Fibroblast of lung (primary cell): ENCODE measurements at places on chromosomes 6 and 20. TPM values are rescaled to one million over a fixed set of nuclear protein-coding genes. Genes with fewer than 3 reads are reported as not detected.

- peak; percentile 80 for DNase-seq
- H3K4me3 ChIP-seq, result no peak overlapping the region
Observed at GRCh38 chr6:99933129-99933528, 60.9 kb downstream of the MCHR2 start.

- no peaks in the 10 kb centered on the region for H3K27me3 ChIP-seq
- H3K4me3 ChIP-seq, result no peak overlapping the region
Observed at GRCh38 chr6:25404693-25405169, 125.6 kb downstream of the CARMIL1 start.

- H3K4me3 ChIP-seq, result no peak overlapping the region
- DNase-seq, result no peak
- H3K4me1 ChIP-seq, result peaks cover 2% of the 10 kb centered on the region
Observed at GRCh38 chr6:3565291-3565690, 108.4 kb upstream of the SLC22A23 start.

- no peak overlapping the region for H3K4me3 ChIP-seq
- H3K36me3 ChIP-seq, result no peaks in the 10 kb centered on the region
- no peak overlapping the region for H3K27ac ChIP-seq
- no peaks in the 10 kb centered on the region for H3K4me1 ChIP-seq
- DNase-seq, result no peak
Observed at GRCh38 chr20:57980506-57980905, 247.9 kb downstream of the ANKRD60 start.

DNA sequence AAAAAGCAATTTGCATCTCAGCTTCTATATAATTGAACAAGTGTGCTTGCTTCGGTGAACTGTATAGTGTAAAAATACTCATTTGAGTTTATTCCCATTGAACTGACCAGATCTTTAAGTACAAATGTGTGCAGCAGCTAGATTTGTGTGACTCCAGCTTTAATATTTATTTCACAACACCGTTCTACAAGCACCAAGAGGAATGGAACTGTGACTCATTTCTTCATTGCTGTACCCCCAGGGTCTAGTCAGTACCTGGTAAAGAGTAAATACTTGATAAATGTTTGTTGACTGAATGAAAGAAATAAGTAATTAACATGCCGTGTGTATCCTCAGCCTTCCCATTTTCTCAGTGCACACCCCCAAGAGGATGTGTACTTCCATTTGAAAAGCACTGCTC is 464.8 kb downstream of the CBLN4 start:
- H3K27me3 ChIP-seq, result no peaks in the 10 kb centered on the region
- no peak for DNase-seq
- H3K27ac ChIP-seq, result no peak overlapping the region
- H3K4me1 ChIP-seq, result no peaks in the 10 kb centered on the region
- no peaks in the 10 kb centered on the region for H3K36me3 ChIP-seq
- H3K4me3 ChIP-seq, result no peak overlapping the region

GRCh38 chr6:11386323-11386722 is 151.2 kb upstream of the TMEM170B start:
- no peak for DNase-seq
- H3K27me3 ChIP-seq, result no peaks in the 10 kb centered on the region
- H3K4me3 ChIP-seq, result no peak overlapping the region
- no peaks in the 10 kb centered on the region for H3K4me1 ChIP-seq
- H3K36me3 ChIP-seq, result no peaks in the 10 kb centered on the region

DNA sequence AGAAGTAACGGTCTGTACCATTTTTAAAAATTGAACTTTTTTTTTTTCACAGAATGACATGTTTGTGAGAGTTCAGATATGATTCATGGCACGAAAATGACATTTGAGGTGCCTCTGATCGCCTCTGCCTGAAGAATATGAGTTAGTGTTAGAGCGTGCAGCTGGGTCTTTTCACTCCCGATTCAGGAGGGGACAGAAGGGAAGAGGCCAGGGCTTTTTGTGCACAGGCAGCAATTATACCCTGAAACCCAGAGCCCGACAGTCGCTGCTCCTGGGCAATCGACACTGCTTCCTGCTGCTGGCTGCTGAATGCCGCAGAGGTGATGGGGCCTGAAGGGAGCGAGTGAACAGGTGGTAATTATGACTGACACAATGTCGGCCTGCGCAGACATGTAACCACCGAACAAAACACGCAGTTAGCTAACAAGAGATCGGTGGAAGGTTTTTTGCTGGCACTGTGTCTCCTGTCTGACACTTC is 652.0 kb upstream of the NOX3 start:
- H3K36me3 ChIP-seq, result no peaks in the 10 kb centered on the region
- H3K4me3 ChIP-seq, result no peak overlapping the region
- H3K27me3 ChIP-seq, result no peaks in the 10 kb centered on the region
- H3K4me1 ChIP-seq, result no peaks in the 10 kb centered on the region

DNA sequence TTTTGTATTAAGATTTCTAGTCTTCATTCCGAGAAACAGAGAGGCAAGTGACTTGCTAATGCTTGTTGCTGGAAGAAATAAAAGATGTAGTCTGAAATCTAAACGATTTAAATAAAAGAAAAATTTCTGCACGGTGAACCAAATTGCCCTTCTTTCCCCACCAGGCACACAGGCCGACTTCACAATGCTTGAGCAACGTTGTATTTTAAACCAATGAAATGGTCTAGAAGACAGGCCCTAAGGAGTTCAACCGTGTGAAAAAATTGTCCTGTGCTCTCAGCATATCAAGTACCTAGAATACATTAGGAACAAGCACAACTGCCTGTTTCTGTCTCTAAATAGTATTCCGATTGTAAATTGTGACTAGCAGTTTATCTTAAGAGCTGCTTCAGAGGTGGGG is 308.8 kb upstream of the SOX4 start:
- H3K27me3 ChIP-seq, result no peaks in the 10 kb centered on the region
- DNase-seq, result no peak
- no peak overlapping the region for H3K4me3 ChIP-seq

GRCh38 chr6:135210632-135211305 is 29.7 kb downstream of the MYB start:
- no peaks in the 10 kb centered on the region for H3K27me3 ChIP-seq
- no peaks in the 10 kb centered on the region for H3K36me3 ChIP-seq
- H3K4me3 ChIP-seq, result no peak overlapping the region
- peaks cover 2% of the 10 kb centered on the region for H3K4me1 ChIP-seq
- no peak overlapping the region for H3K27ac ChIP-seq

DNA sequence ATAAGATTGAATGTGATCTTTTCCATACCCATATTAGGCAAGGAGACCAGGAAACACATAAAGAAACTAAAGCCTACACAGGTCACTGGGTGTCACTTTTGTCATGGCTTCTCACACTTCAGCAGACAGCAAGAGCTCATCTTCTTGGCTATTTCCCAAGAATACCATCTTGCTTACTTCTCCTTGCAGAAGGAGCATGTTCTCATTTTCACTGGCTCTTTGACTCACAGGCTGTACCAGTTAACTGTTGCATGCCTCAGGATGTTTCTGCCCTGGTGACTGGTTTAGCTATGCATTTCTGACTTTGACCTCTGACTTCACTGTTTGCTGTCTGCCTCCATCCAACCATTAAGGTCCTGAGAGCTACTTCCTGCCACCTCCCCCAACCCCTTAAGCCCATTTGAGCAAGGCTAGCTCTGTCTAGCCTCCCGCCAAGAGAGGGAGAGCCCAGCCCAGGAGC is 40.3 kb upstream of the OGFRL1 start:
- no peak overlapping the region for H3K4me3 ChIP-seq
- H3K36me3 ChIP-seq, result no peaks in the 10 kb centered on the region
- peak; percentile 60 for DNase-seq

- DNase-seq, result peak; percentile 87
- H3K27ac ChIP-seq, result no peak overlapping the region
- H3K27me3 ChIP-seq, result no peaks in the 10 kb centered on the region
- no peaks in the 10 kb centered on the region for H3K36me3 ChIP-seq
- H3K4me1 ChIP-seq, result peaks cover 2% of the 10 kb centered on the region
Observed at GRCh38 chr6:113833537-113833936, 23.6 kb upstream of the MARCKS start.

DNA sequence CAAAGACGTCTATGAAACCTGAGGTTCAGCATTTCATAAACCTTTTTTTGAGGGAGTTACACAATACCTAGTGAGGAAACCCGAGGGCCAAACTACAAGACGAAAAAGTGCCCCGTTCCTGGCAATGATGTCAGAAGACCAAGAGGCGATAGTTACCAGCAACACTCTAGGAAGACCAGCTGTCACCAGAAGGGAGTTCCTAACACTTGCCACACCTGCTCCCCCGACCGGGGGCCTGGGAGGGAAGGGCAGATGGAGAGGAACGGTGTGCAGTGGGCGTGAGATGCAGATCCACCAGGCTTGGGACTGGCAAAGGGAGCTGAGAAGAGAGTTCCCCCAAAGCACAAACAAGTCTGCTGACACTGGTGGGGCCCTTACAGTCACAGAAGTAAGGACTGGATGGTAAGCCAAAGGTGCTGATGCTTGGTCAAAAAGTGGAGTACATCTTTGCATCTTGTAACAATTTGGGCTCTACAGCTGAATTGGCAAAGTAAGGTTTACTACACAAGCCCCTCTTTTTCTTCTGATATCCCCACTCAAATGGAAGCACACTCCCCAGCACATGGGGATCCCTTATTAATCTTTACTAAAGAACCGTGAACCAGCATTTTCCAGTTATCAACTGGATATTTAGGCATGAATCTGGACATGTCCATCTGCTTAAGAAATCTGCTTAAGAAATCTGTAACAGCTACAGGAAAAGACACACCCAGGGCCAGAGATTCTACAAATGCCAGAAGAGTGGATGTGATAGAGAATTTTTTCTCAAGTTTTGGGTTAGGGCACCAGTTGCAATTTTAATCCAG is 38.5 kb downstream of the PANK2 start:
- peak; percentile 78 for DNase-seq
- H3K27ac ChIP-seq, result peak overlapping the region; percentile 22
- peaks cover 22% of the 10 kb centered on the region for H3K4me1 ChIP-seq
- H3K36me3 ChIP-seq, result peaks cover 12% of the 10 kb centered on the region
- no peaks in the 10 kb centered on the region for H3K27me3 ChIP-seq
- H3K4me3 ChIP-seq, result no peak overlapping the region

GRCh38 chr20:37822141-37822601 is 80.8 kb upstream of the VSTM2L start:
- peak overlapping the region; percentile 63 for H3K27ac ChIP-seq
- no peaks in the 10 kb centered on the region for H3K36me3 ChIP-seq
- H3K4me1 ChIP-seq, result peaks cover 3% of the 10 kb centered on the region
- peak; percentile 95 for DNase-seq
- no peaks in the 10 kb centered on the region for H3K27me3 ChIP-seq

Gene SIRPD
- not detected in 2 replicates for total RNA-seq

Gene BPIFB1
- total RNA-seq, result not detected in 2 replicates

Gene FOXA2
- total RNA-seq, result not detected in 2 replicates

Gene LST1
- total RNA-seq, result not detected in 2 replicates

Gene SNPH
- 9.5 and 18.5 TPM in 2 replicates for total RNA-seq

Gene TRIM15
- total RNA-seq, result not detected in 2 replicates

Gene STMND1
- total RNA-seq, result not detected in 2 replicates

Gene SNX3
- 182 and 209 TPM in 2 replicates for total RNA-seq
